ENCODE measurements at places on chromosomes 4 and X. TPM values are rescaled to one million over a fixed set of nuclear protein-coding genes. Genes with fewer than 3 reads are reported as not detected.

Gene TCEAL7
- total RNA-seq: 41.0 TPM

Gene TMEM150C
- total RNA-seq: 76.7 TPM

Gene ATG4A
- total RNA-seq: 5.9 TPM

Gene GLRB
- 37.9 TPM for total RNA-seq

Gene FAAH2
- total RNA-seq: 9.4 TPM

Gene RPA4
- total RNA-seq: 2.8 TPM

Gene KIAA1210
- total RNA-seq: not detected

Gene LINC00632
- total RNA-seq: 192 TPM

Gene GRIA3
- 101 TPM for total RNA-seq

Gene DMP1
- not detected for total RNA-seq

Gene GUCY1A1
- 72.6 TPM for total RNA-seq

Gene MND1
- total RNA-seq: 7.5 TPM

Gene TRO
- total RNA-seq: 119 TPM

Gene PCYT1B
- 26.3 TPM for total RNA-seq

Gene TMEM131L
- 81.7 TPM for total RNA-seq

Gene FRAS1
- 16.0 TPM for total RNA-seq

Gene EXOC1L
- not detected for total RNA-seq

Data from parietal lobe (tissue), 2 donors.